ENCODE measurements at places on chromosomes 16 and 17.

DNA sequence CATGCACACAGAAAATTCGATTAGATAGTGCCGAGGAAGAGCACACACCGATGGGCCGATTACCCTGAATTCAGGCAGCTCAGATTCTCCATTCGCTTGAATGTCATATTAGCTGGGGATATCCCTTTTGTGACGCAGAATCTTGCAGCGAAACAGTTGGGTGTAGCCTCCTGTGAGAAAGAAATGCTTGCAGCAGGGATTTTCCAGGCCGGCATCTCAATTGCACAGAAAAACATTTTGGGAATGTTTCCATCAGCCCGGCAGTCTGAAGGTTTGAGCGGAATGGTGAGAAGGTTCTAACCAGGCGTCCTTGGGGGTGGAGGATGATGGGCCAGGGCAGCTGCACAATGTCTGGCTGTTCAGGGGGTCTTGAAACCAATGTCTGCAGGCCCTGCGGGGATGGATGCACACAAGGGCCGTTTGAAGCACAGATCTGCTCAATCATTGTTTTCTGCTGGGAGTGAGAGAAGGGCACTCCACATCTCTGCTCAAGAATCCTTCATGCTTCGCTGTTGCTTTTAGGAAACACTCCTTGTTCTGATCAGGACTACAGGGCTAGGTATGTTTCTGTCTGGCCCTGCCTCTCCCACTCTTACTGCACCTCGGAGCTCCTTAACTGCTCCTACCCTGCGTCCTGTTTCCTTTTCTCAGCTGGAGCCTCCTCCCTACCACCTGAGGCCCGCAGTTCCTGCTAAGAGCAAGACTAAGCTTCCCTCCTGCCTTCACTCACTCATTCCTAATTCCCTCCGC is 94.6 kb downstream of the CMIP start:
- DNase-seq: peak; percentile 73

DNA sequence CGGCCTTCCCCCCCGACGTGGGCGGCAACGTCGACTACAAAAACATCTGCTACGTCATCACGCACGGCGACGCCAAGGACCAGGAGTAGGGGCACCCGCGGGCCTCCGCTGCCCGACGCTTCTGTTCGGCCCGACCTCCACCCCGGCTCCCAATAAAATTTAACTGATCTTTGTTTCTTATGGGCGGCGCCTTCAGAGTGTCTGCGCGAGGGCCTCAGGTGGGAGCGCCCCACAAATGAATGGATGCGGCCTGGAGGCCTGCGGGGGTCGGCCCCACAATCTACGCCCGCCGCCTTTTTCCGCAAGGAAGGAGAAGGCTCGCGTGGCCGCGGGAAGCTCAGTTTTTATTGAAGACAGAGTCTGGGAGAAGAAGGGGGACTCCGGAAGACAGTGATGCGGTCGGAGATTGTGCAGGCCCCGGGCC is 3.2 kb downstream of the MYL11 start:
- DNase-seq: peak; percentile 97

DNA sequence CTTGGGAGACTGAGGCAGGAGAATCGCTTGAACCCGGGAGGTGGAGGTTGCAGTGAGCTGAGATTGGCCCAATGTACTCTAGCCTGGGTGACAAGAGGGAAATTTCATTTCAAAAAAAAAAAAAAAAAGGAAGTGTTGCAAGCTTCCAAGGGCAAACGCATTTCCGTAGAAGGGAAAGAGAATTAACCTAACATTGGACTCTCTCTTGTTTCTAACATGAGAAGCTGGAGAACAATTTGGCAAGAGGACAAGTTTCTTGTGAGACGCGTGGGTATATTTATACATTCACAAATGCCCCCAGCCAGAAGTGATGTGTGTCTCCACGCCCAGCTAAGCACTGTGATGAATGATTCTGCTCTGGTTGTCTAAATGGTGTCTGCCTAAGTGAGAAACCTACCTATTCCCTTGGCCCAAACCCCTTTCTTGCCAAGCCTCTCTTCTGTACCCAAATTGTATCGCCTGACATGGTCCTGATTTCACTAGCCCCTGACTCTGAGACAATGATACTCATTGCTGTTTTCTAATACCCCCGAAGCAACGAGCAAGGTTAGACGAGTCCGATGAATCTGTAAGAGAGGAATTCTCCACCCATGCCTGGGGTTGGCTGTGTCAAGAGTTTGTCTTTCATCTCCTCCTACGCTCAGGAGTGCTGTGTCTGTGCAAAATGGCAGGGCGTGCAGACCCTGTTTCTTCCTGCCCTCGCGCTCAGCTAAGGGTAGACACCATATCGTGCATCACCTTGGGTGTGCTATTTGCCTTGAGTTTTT is 14.2 kb upstream of the ST6GALNAC2 start:
- no peak for DNase-seq

DNA sequence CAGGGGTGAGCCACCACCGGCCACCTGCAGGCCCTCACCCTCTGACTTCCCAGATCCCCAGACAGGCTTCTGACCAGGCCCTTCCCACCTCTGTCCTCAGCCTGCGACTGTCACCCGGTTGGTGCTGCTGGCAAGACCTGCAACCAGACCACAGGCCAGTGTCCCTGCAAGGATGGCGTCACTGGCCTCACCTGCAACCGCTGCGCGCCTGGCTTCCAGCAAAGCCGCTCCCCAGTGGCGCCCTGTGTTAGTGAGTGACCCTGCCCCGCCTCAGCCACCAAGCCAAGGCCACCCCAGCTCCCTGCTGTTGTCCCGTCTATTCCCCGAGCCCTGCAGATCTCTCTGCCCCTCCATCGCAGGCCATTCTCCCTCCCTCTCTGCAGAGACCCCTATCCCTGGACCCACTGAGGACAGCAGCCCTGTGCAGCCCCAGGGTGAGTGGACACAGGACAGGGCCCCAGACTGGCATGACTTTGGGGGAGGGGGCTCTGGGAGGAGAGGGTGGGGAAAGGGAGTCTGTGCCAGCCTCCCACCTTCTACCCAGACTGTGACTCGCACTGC is 1.9 kb downstream of the NTN3 start:
- DNase-seq: no peak

- DNase-seq: peak; percentile 36
These were observed at the start of gene CDH16 for GRCh38 chr16:66918803-66919568. CDH16 (minus strand) TSS chr16:66918885; CDS start chr16:66918065, 820 bp downstream.

GRCh38 chr17:42819939-42820535 is 4.0 kb downstream of the BECN1 start:
- peak; percentile 69 for DNase-seq

DNA sequence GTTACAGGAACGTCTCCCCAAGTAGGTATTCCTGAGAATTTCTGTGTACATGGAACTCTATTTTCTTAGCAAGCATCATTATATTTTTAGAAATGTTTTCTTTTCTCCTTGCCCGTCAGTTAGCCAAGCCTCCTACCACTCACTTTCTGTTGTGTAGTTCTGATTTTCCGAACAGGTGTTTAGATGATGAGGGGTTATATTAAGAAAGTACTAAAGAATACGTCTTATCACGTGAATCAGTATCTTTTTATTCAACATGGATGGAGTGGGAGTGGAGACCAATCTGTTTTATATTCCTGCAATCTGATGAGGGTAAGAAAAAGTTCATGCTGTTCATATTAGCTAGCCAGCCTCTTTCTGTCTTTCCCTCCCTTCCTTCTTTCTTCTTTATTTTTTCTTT is 29.4 kb downstream of the MSI2 start:
- peak; percentile 77 for DNase-seq

DNA sequence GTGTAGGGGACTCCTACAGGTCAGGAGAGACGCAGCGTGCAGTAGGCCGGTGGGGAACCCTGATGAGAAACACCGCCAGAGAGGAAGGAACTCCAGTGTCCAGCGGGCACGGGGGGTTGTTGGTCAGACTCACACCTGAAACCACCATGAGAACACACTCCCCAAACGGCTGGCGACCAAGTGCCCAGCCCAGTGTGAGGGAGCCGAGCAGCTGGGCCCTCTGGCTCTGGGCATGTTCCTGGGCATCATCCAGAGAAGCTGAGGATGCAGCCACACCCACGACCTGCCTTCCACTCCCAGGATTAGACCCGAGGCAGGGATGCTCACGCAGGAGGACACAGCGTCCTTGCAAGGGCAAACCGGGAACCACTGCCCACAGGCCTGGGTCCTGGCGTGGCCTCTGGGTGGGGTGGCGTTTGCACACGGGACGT is 108.3 kb upstream of the ZNF750 start:
- DNase-seq: no peak

DNA sequence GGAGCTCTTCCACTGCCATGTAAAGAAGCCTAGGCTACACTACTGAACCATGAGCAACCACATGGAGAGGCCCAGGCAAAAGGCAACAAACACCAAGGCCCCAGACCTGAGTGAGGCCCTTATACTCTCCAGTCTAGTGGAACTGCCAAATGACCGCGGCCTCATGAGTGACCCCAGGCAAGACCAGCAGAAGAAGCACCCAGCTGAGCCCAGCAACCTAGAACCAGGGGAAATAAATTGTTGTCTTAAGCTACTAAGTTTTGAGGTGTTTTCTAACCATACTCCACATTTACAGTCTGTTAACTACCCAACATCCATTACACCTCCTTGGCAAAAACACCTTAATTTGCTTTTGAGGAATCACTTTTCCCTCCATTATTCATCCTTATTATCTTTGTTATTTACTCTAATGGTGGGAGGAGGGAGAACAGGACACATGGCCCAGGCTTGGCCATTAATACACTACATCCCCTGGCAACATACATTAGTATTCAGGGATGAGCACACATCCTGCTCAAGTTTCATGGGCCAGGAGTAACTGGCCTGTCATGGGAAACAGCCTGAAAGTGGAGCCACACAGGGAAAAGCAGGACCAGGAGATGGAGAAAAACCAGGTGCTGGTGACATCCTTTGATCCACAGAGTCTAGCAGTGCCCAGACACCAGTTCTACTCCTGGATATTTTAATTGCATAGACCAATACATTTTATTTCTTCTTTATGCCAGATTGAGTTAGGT is 26.2 kb downstream of the SLC39A11 start:
- DNase-seq: no peak

DNA sequence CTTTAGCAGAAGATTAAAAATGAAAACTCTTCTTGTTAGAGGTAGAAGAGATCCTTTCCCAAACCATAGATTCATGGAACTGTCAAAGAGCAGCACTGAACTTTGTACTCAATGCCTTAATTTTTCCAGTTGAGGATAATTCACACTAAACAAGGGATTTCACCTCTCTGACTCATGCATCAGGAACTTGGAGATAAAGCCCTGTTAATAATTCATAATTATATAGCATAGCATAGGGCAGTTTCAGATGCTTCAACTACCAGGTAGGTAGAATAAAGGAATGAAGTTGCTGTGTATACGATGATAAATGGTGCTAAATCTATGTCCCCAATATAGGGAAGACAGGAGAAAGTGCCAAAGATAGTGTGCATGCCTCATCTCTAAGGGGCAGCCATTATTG is 450.4 kb downstream of the MAF start:
- DNase-seq: no peak

GRCh38 chr16:27298132-27298531 is 15.6 kb upstream of the IL4R start:
- DNase-seq: no peak

All from eye (tissue), 1 donor.